ENCODE measurements at places on chromosomes 1 and 21. TPM values are rescaled to one million over a fixed set of nuclear protein-coding genes. Genes with fewer than 3 reads are reported as not detected.

DNA sequence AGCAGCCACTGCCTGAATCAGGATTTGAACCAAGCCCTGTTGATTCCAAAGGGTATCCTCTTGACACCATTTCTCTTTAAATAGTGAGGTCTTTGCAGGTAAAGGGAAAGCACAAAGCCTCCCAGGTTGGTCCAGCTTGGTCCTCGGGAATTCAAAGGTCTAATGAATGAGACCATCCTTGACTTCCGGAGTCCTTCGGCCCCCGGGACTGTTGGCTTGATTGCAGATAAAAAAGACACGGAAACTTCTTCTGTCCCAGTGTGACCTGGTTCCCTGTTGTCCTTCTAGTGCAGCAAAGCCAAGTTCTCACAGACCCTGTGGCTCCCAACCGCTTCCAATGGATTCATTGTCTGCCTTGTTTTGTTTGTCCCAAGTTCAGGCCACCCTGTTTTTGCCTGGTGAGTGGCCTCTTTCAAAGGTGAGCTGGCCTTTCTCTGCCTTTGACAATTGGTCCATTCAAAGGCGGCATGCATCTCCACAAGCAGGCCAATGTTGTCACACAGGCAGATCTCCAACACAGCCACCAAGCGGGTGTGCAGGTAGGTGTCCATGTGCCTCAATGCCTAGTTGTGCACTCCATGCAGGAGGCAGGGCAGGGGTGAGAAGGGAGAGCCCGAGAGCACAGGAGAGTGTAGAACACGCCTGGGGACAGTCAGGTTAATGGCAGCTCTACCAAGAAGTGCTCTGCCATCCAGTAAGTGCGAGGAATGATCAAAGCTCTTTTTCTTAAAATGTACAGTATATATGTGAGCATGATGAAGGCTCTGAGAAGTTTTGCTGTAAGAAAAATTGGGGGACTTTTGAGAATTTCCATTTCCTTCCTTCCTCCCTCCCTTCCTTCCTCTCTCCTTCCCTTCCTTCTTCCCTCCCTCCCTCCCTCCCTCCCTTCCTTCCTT is 82.1 kb upstream of the ZBTB40 start:
- no peaks in the 10 kb centered on the region for H3K4me1 ChIP-seq
- no peak overlapping the region for H3K4me3 ChIP-seq
- peaks cover 21% of the 10 kb centered on the region for H3K27me3 ChIP-seq
- no peak overlapping the region for H3K27ac ChIP-seq

GRCh38 chr1:58312971-58313563 is 233.5 kb downstream of the OMA1 start:
- H3K4me1 ChIP-seq, result no peaks in the 10 kb centered on the region
- no peaks in the 10 kb centered on the region for H3K36me3 ChIP-seq
- no peak for DNase-seq

DNA sequence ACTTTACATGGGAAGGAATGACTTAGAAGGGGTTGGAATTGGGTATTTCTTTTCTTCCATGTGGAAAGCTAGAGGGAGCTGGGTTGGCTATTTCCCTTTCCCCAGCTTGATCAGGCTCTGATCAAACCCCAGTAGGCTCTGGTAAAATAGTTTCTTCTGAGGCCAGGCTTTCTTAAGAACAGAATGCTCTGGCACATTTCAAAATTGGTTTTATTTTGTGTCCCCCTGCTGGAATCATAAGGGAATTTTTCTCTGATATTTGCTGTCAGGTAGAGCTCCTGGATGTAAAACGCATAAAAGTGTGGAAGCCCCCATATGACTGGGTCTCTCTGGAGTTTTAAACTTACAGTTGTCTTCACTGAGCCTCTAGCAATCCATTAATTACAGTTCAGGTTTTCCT is 17.1 kb upstream of the APOBEC4 start:
- H3K4me3 ChIP-seq, result no peak overlapping the region
- peaks cover 22% of the 10 kb centered on the region for H3K27me3 ChIP-seq
- H3K4me1 ChIP-seq, result no peaks in the 10 kb centered on the region
- no peak for DNase-seq

The SLC22A15 gene
- total RNA-seq, result 2.3 TPM

Measured in activated CD8-positive, alpha-beta memory T cell treated with anti-CD3 and anti-CD28 coated beads, Interleukin-2, amount 10 ng/mL, durations not matched to agents 7 days and 5 days (primary cell).